ENCODE measurements at places on chromosomes 2 and 18. TPM values are rescaled to one million over a fixed set of nuclear protein-coding genes. Genes with fewer than 3 reads are reported as not detected.

Gene IL1RN
- total RNA-seq, result not detected

Gene DSG4
- total RNA-seq, result not detected

Gene C2orf81
- 5.6 TPM for total RNA-seq

Gene RBM44
- total RNA-seq, result 0.41 TPM

Gene RALBP1
- total RNA-seq, result 27.1 TPM

Gene TTC31
- 6.3 TPM for total RNA-seq

Gene C2orf76
- 14.8 TPM for total RNA-seq

Gene HOXD13
- 5.4 TPM for total RNA-seq

Gene TUBA4B
- total RNA-seq, result not detected

Gene NCKAP5
- total RNA-seq, result 6.2 TPM

Gene FLACC1
- total RNA-seq, result 0.27 TPM

Gene EDAR
- 0.11 TPM for total RNA-seq

Gene TSPYL6
- 0.56 TPM for total RNA-seq

Gene CTNNA2
- 1.3 TPM for total RNA-seq

Gene CD207
- 0.44 TPM for total RNA-seq

Gene CPLX4
- 0.41 TPM for total RNA-seq

Gene NLRC4
- 1.4 TPM for total RNA-seq

Gene C2orf78
- total RNA-seq, result not detected

Gene RBFA
- 22.4 TPM for total RNA-seq

Gene GCKR
- 0.77 TPM for total RNA-seq

Gene ASTL
- not detected for total RNA-seq

Gene GDF7
- total RNA-seq, result 0.57 TPM

All from motor neuron (in vitro differentiated cells).